ENCODE measurements at places on chromosomes 2 and 18.

DNA sequence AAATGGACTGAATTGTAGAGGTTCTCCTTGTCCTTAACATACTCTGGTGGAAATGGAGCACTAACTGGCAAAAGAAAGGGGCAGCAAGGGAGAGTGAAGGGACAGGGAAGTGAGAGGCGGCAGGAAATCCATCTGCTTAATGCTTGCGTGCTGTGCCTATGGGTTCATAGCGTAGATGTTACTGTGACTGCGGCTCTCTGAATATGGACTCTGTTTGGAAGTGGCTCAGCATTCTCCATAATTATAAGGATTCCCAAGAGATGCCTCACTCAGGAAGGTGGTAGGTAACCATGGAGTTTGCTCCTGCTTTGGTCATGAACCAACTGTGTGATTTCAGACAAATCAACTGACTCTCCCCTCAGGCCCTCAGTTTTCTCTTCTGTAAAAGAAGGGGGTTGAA, 50.0 kb downstream of the MYO3B start:
- DNase-seq: no peak

- DNase-seq: no peak
These were observed 776.0 kb downstream of the TSN start for GRCh38 chr2:122531290-122532071.

GRCh38 chr2:156242874-156243273, 89.6 kb downstream of the NR4A2 start:
- no peak for DNase-seq

DNA sequence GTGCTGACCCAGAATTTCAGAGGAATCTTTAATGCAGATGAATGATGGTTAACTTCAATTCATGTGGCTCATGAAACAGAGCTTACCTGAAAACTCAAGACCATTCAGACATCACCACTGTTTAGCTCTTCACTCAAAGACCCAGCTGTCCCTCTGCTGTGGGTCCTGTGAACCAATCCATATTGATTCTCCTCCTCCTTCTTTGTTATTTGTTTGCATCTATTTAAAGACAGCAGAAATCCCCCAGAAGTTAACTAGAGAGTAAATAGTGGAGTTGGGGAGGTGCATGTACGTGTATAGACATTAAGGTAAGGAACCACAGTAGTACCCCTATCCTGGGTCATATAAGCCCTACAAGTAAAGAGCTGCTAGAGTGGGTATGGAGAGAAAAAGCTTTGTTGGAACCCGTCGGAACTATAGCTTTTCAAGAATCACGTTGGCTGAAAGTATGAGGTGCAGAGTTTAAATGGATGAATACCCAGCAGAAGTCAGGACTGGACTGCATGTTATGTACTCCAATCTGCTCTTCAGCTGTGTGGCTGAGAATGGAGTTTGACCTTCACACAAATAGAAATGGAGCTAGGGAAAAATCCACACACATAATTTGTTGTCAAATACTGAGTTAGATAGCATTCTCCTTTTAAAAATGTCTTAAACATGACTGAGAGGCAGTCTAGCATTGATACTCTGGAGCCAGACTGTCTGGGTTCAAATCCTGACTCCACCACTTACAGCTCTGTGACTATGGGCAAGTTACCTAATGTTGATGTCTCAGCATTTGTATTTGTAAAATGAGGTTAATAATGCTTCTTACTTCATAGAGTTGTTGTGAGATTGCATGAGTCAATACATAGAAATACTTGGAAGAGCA, 81.7 kb upstream of the HK2 start:
- DNase-seq: no peak

- no peak for DNase-seq
These were observed 709.1 kb upstream of the CHAC2 start for GRCh38 chr2:53058526-53058925.

DNA sequence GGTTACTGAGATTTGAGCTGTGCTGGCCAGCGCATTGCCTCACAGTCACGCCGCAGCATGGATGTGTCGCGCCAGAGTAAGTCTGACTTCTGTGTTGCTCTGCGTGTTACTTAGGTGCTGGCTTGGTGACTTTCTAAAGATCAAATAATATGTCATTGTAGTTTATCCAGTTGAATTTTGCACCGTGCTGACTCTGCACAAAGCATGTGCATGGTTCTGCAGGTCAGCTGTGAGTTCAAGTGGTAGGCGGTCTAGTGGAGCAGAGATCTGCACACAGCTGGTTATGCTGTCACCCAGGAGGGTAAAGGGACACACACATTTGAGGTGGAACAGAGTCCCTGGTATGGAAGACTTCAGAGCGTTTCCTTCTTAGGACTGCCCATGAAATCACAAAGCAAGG, 105.1 kb downstream of the CEP192 start:
- DNase-seq: no peak

Measured in GF-D8 (cell line).